ENCODE measurements at places on chromosomes 16 and 17. TPM values are rescaled to one million over a fixed set of nuclear protein-coding genes. Genes with fewer than 3 reads are reported as not detected.

HSD3B7 gene
- total RNA-seq: 15.2 TPM

DHRS7C gene
- not detected for total RNA-seq

SCRN2 gene
- 40.1 TPM for total RNA-seq

MYH13 gene
- total RNA-seq: 0.01 TPM

KCNH4 gene
- total RNA-seq: 0.36 TPM

PHLPP2 gene
- 10.7 TPM for total RNA-seq

IFI35 gene
- 19.0 TPM for total RNA-seq

IL17C gene
- total RNA-seq: not detected

HOXB5 gene
- 2.1 TPM for total RNA-seq

AOC2 gene
- total RNA-seq: 1.7 TPM

CAPNS2 gene
- total RNA-seq: 0.08 TPM

ZFPM1 gene
- total RNA-seq: 6.7 TPM

LGALS9B gene
- total RNA-seq: not detected

EFCAB13 gene
- total RNA-seq: 2.2 TPM

ALOX15B gene
- total RNA-seq: 0.60 TPM

SYCE1L gene
- total RNA-seq: 7.3 TPM

ITGB3 gene
- 4.5 TPM for total RNA-seq

TP53TG3C gene
- not detected for total RNA-seq

BTBD17 gene
- 0.05 TPM for total RNA-seq

SPN gene
- not detected for total RNA-seq

GOSR1 gene
- total RNA-seq: 36.0 TPM

PRRT2 gene
- 0.32 TPM for total RNA-seq

ELOB gene
- 517 TPM for total RNA-seq

RPL19 gene
- total RNA-seq: 4,131 TPM

GRAP gene
- total RNA-seq: 0.53 TPM

MYCBPAP gene
- total RNA-seq: 0.35 TPM

BPTF gene
- total RNA-seq: 40.0 TPM

SMTNL2 gene
- 0.74 TPM for total RNA-seq

CES4A gene
- total RNA-seq: 4.2 TPM

SMARCD2 gene
- total RNA-seq: 56.4 TPM

KRTAP9-4 gene
- not detected for total RNA-seq

TMEM235 gene
- not detected for total RNA-seq

SLFN11 gene
- total RNA-seq: 4.4 TPM

CCDC47 gene
- 136 TPM for total RNA-seq

ZSCAN10 gene
- not detected for total RNA-seq

PIGS gene
- total RNA-seq: 63.4 TPM

SLC22A31 gene
- total RNA-seq: 1.0 TPM

Data from A549 treated with AZD2906 at 1 μM for 4 hours (cell line).